ENCODE measurements at places on chromosomes 2 and 18.
A peak's percentile ranks its signal among the peaks of the same experiment; 100 is the strongest.

GRCh38 chr2:237922641-237923361, 44.0 kb upstream of the UBE2F start:
- DNase-seq: no peak

DNA sequence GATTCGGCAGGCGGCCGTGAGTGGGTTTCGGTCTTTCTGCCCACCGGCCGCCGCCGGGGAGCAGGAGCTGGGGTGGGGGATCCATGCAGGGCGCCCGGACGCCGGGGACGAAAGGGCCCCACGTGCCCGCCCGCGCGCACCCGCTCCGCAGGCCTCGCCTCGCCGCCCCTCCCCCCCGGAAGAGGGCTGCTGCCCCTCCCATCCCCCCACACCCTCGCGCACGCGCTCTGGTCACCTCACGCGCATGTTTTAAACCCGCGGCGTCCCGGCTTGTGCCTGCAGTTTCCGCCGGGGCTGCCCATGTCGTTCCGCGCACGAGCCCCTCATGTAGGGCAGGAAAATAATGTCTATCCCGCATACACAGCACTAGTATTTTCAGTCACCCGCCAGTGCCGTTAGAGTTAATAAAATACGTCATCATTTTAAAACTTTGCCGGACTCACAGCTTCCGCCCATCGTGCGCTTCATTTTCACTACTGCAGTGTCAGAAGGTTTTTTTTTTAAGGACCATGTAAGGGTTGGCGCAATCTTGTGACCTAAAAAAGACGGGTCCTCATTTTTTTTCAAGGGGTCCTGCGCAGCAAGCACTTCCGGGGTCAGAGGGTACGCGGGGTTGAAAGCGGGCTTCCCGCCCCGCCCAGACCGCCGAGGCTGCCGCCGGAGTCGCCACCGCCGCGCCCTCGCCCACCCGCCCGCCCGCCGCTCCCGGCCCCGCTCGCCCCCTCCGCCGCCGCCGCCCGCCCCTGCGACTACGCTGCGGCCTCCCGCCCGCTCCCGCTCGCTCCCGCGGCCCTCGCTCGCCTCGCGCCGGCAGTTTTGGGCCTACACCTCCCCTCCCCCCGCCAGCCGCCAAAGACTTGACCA, at the start of gene PCBP1:
Gene PCBP1 (plus strand): TSS at position 640 of the 864 bp plus-strand sequence. CDS start 267 bp downstream, outside the sequence.
- peak; percentile 98 for DNase-seq

GRCh38 chr18:61820882-61821281, 71.9 kb downstream of the RNF152 start:
- no peak for DNase-seq

DNA sequence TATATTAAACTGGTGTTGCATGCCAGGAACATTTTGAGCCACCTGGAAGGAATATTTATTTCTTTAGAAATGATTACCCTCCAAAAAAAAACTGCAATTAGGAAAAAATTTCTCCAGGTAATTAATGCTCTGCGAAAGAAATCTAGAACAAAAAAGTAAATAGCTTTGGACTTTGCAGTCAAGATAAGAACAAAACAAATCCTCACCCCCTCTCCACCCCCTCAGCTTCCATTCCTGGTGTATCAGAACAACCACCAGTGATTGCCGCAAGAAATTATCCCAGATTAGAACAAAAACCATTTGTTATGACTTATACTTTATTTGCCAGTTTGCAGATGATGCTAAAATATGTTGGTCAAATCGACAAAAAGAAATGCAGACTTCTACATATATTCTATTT, 17.0 kb upstream of the TCF7L1 start:
- no peak for DNase-seq

GRCh38 chr2:196586511-196586991, 53.0 kb upstream of the CCDC150 start:
- DNase-seq: no peak

GRCh38 chr2:235502336-235502735, 8.5 kb downstream of the AGAP1 start:
- no peak for DNase-seq

GRCh38 chr18:47334966-47335365, 83.5 kb upstream of the SKOR2 start:
- DNase-seq: no peak

GRCh38 chr2:129483366-129483765, 496.1 kb upstream of the RAB6C start:
- no peak for DNase-seq

- peak; percentile 54 for DNase-seq
These were observed 53.8 kb downstream of the TGOLN2 start for GRCh38 chr2:85273738-85274731.

All from right forelimb (tissue), 1 donor.